Activated CD4-positive, alpha-beta memory T cell treated with anti-CD3 and anti-CD28 coated beads, Interleukin-2, amount 10 ng/mL, durations not matched to agents 7 days and 5 days (primary cell): ENCODE measurements at places on chromosomes 3 and 15.

GRCh38 chr3:130392266-130392665 is 46.8 kb downstream of the COL6A5 start:
- no peak for DNase-seq

GRCh38 chr15:38885471-38885952 is 320.9 kb upstream of the RASGRP1 start:
- no peak for DNase-seq

GRCh38 chr3:29215948-29216347 is 64.9 kb upstream of the RBMS3 start:
- DNase-seq = no peak

DNA sequence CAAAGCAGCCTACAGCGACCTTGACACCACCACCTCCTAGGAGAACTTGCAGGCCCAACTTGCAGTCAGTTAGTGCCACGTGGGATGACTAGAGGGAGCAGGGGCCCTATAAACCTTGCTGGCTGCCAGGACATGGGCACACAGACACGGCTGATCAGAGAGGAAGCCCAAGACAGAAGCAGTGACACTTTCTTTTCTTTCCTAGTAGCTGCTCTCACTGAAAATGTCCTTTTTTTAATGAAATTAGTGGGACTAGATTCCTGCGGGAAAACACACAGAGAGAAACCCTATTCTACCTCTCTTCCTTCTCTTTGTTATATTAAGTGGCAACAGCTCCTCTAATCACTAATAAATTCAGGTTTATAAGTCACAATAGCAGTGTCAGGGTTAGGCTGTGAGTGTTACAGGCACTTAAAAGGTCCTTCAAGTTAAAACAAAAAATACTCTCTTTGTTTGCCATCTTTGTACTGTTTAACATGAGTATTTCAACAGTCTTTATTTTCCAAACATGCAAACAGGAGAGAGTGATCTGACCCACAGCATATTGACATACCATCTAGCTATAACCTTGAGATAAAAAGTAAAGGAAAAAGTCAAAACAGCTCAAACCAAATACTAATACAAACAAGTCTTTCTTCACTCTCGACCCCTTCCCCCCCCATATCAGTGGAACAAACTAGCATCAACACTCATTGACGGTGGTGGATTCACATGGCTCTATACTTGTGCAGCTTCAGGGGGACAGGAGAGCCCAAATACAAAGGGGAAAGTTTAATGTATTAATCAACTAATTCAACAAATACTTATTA is 2.1 kb upstream of the TMEM212 start:
- DNase-seq = no peak

DNA sequence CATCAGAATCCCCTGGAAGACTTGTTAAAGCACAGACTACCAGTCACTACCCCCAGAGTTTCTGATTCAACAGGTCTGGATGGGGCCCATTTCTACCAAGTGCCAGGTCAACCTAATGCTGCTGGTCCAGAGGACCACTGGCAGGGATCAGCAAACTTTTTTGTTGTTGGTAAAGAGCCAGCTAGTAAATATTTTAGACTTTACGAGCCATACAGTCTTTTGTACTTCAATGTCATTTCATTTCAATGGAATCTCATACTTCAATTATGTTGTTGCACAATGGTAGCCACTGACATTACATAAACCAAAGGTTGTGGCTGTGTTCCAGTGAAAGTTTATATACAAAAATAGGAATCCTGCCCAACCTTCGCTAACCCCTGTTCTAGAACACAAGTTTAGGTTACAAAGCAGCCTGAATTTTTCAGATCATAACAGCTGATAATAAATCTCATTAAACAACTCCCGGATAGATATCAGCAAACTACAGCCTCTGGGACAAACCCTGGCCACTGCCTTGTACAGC is 28.7 kb downstream of the ULK4 start:
- DNase-seq = no peak

DNA sequence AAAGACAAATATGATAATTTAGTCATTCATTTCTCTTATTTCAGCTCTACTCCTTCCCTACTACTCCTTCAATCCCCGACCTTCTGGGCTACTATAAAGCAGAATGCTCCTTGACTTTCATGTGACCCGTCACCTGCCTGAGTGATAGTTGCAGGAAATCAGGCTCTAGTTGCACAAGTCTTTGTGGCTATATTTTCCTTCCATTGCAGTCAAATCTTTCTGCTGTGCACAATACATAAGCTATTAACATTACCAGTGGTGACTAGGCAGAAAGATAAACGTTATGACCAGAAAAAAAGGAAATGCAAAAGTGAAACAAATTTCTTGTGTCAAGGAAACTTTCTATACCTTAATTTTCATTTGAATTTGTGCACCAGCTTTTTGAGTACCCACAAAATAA is 2.3 kb downstream of the SUCNR1 start:
- DNase-seq = no peak

DNA sequence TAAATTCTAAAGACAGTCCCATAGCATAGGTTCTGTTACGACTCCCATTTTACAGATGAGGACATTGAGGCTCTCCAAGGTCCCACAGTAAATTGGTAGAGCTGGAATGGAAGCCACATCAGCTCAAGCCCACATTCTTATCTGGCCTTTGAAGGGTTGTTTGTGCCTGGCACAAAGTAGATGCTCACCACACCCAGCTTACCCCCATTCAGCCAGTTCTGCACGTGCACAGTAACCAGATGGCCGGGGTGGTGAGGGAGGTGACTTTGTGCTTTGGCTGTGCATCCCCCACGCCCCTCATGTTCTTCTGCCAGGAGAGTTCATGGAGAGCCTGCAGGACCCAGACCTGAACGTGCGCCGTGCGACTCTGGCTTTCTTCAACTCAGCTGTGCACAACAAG is 16.2 kb downstream of the RPL32 start:
- DNase-seq = no peak

DNA sequence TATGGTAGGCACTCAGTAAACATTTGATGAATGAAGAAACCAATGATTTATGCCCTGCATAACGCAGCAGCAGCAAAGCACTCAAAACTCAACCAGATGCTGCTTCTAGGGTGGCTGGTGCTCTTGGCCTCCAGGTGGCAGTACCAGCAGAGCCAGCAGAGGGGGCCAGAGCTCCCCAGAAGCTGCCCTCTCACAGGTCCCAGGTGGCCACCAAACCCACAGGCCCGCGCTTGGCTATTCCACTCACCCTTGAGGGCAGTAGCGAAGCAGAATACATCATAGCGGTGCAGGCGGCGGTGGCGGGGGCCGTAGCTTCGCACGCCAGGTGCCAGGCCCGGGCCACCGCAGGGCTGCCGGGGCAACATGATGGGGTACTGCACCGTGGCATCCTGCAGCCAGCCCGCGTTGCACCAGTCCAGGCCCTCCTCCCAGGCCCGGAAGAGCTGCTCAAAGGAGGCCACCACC is 16.6 kb downstream of the HAPLN3 start:
- peak; percentile 52 for DNase-seq

DNA sequence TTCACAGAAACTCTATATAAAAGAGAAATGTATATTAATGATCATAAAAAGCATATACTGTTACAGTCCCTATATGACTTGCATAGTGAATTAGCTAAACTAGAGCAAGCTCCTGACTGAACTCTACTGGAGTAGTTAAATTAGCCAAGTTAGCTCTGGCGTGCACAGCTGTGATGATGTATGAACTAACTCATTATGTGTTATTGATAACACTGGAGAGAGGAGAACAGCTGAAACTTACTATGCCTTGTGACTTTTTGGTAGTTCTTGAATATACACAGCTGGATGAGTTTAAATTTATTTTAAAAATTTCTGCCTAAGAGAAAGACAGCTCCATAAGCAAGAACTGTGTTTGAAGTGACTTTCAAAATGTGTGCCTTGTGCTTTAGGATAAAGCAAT is 8.1 kb downstream of the TIPARP start:
- DNase-seq = no peak

GRCh38 chr3:140073278-140074045 is 138.5 kb downstream of the CLSTN2 start:
- no peak for DNase-seq

DNA sequence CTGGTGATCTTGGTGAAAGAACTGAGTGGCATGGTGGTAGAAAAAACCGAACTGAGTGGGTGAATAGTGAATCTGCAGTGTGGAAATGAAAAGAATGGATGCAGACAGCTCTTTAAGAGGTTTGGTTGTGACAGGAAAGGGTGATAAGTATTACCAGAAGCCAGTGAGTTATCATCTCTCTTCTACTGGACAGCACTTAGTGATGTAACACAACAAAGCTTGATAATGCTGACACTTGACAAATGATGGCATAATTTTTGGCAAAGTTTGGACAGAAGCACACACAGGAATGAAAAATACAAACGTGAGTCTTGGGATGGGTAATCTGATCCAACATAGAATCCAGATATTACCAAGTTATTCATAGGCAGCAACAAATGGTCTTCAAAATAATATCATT is 112.2 kb downstream of the ISL2 start:
- no peak for DNase-seq

DNA sequence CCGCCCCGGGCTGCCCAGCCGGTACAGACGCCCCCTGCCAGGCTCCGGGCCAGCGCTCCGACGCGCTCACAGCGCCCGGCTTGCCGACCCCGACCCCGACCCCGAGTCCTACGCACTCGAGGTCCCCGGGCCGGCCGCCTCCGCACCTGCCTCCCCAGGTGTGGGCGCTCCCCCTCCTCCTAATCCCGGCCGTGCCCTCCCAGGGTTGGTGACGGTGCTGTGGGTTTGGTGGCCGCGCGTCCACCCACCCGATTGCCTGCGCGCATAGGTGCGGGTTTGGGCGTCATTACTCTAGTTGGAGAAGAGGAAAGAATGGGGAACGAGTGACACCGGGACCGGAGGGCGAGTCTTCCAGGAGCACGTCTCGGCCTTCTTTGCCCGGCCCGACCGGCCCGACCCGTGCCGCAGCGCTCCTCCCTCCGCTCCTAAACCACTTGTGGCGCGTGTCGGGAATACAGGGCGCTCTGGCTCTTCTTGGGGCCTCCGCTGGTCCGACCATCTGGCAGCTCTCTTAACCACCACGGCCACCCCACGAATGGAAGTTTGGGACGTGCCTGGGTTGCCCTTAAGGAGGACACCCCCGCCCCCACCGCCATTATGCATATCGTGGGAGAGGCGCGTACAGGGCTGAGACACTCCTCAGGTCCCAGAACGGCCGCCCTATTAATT is 810 bp upstream of the THRB start:
- DNase-seq = no peak

- DNase-seq = no peak
Observed at GRCh38 chr3:53524566-53524965, 30.2 kb downstream of the CACNA1D start.

DNA sequence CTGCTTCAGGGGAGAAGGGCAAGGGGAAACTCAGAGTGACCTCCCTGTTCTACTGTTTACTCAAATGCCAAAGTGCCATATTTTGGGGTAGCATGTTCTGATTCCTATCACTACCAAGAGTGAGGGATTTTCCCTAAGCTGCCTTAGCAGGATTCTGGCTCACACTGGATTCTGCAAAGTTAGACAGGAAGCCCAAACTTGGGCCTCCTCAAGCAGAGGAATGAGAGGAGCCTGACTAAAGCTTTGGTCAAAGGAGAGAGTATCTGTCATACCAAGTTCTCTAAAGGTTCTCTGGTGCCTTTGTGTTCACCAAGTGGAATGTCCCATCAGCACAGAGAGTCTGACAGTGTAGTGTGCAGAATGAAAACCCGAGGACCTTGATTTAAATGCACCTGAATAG is 8.8 kb upstream of the RARB start:
- DNase-seq = no peak

DNA sequence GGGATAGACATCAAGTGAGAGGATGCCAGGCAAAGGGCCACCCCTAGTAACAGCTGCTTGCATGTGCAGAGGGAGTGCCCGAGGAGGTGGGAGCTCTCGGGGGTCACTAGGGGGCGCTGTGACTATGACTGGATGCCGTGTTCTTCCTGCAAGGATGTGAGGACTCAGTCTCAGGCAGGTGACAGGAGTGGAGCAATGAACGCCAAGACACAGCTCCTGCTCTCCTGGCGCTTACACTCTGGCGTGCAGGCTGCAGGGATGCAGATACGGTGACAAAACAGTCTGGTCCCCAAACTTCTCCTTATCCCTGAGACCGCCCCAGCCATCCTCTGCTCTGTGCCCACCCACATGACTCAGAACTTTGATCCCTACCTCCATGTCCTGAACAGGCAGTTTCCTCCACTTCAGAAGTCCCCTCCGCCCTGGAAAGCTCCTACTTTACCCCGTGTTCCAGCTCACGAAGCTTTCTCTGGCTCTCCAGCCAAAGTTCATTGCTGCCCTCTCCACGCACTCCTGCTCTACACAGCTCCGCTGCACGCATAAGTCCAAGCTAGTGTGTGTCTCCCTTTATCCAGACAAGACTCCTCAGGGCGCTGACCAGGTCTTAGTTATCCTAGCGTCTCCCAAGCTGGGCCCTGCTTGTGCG is 14.7 kb downstream of the RHOV start:
- peak; percentile 86 for DNase-seq

- no peak for DNase-seq
Observed at GRCh38 chr3:30342318-30343060, 263.9 kb upstream of the TGFBR2 start.

GRCh38 chr3:133490468-133491351 is 82.8 kb upstream of the CDV3 start:
- DNase-seq = peak; percentile 47

- peak; percentile 27 for DNase-seq
Observed at GRCh38 chr15:65421360-65422215, 1.2 kb downstream of the IGDCC4 start.

GRCh38 chr15:72991026-72991425 is 61.2 kb upstream of the NEO1 start:
- no peak for DNase-seq

- no peak for DNase-seq
Observed at GRCh38 chr3:128362026-128362965, 104.4 kb downstream of the DNAJB8 start.

DNA sequence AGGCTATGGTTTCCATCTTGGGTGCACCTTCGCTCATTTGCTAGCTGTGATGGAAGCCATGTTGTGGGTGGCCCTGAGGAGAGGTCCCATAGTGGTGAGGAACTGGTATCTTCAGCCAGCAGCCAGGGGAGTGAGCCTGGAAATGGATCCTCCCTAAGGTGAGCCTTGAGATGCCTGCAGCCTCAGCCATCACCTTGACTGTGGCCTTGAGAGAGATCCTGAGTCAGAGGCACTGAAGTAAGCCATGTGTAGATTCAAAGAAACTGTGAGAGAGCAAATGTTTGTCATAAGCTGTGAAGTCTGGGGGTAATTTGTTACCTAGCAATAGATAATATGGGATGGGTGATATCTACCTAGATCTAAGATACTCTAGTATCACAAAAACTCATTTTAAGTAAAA is 105.3 kb downstream of the SNRK start:
- DNase-seq = no peak

- no peak for DNase-seq
Observed at GRCh38 chr3:81876826-81877225, 115.4 kb upstream of the GBE1 start.

DNA sequence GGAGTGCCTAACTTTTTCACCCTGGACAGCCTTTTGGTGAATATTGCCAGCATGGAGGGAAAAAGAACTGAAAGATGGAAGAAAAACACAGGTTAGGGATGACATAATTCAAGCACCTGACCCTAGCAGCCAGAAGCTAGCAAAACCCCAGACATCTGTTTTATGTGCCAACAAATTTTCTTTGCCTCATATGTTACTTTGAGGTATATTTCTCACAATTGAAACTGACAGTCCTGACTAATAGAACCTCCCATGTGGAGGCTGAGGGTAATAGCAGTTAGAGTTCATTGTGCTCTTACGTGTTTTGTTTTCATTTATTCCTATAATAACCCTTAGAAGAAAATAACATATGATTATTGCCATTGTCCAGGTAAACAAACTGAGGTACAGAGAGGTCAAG is 71.5 kb upstream of the SLC25A26 start:
- DNase-seq = no peak
